ENCODE measurements at places on chromosomes 4 and X.

DNA sequence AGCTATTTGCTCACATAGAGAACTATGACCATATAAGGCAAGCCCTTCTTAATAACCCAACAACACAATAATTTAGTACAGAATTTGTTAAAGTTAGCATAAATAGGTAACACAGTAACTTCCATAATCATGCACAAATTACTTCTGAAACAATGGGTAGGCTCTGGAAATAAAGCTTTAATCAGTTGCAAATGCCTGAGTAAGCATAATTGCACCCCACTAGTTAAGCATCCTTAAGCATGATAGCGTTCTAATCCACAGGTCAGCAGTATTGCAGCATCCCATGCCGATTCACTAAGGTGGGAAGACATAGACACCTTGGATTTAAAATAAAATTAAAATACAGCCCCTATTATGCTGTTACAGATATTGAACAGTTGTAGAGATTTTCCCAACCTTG lies 161.7 kb downstream of the DHX15 start:
- no peak for DNase-seq

DNA sequence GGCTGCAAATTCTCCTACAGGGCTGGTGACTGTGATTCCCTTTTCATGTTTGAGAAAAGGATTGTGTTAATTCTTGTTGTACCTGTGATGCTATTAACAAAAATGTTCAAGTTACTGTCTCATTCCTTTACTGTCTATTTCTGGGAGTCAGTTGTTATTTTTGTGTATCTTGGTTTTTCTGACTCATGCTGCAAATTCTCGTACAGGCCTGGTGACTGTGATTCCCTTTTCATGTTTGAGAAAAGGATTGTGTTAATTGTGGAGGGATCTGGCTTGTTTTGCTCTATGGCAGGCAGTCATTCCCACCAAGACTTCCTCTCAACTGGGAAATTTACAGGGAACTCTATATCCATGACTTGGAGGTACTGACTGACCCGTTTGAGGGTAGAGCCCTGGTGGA lies 693.4 kb upstream of the INTU start:
- DNase-seq, result no peak

DNA sequence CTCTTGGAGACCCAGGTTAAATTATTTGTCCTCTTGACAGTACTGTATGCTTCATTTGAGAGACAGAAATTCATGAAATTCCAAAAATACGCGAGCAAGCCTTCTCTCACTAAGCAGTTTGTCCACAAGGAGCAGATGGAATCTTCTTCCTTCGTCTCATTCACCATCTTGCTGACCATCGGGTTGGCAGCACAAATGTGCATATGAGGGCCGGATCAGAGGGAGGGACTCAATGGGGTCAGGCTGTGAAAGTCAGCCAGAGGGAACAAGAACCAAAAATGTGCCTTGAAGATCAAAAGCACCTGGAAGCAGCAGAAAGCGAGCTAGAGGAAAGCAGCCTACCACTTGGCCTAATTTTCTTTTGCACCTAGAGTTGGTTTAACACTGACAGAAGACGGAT lies 16.4 kb downstream of the NHSL2 start:
- no peak for DNase-seq

GRCh38 chr4:52760256-52760655 lies 9.0 kb upstream of the ERVMER34-1 start:
- no peak for DNase-seq

DNA sequence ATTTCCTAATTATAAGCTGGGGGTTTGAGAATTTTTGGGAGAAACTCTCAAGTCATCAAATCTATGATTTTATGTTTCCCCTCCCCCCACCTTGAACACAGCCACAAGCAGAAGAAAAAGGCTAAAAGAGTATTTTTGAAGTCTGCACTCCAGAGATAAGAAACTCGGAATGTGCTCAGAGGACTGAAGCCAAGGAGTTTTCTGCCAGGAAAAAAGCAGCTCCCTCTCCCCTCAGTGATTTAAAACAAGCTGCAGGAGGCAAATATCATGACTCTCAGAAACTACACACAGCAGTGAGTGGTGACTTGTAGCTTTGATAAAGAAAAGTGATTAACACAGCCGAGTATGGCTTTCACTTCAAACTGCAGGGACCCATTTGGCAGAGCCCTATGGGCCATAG lies 800.2 kb upstream of the FTHL17 start:
- no peak for DNase-seq

Data from T-helper 2 cell (primary cell).